ENCODE measurements at places on chromosomes 4 and X. TPM values are rescaled to one million over a fixed set of nuclear protein-coding genes. Genes with fewer than 3 reads are reported as not detected.

DNA sequence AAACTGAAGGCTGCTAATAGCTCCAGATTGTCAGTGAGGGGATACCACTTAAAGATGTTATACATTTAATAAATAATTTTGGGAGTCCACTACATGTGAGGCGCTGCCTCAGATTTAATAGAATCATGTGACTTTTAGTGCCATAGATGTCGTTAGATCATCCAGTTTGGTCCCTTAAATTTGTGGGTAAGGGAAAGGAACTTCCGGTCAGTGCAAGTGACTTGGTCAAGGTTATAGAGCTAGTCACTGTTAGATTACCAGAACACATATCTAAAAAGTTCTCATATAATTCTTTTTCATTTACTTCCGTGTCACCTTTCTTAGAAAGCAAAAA, 529 bp upstream of the UBA6 start:
- DNase-seq, result peak; percentile 15

DNA sequence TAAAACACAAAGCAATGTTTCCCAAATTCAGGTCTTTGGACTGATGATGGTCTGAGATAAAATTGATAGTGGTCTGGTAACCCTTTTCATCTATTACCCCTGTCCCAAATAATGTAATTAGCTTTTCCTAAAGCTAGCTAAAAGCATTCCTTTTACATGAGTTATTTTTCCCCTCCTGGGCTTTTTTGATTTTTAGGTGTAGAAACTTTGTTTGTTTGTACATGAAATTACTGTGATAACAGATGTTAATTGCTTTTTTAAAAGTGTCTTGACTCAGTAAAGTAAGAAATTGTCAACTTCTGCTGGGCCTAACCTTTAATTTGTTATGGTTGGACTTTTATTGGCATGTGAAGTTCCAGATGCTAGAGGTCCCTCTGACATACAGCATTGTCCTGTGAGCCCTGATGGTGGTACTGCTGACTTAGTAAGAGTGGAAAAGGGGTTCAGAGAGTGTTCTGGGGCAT, 145.5 kb downstream of the ARHGAP10 start:
- no peak for DNase-seq

TCEAL6 gene
- 3.0 TPM for total RNA-seq

CENPVL1 gene
- 2.4 TPM for total RNA-seq

DCHS2 gene
- total RNA-seq, result 12.2 TPM

DNA sequence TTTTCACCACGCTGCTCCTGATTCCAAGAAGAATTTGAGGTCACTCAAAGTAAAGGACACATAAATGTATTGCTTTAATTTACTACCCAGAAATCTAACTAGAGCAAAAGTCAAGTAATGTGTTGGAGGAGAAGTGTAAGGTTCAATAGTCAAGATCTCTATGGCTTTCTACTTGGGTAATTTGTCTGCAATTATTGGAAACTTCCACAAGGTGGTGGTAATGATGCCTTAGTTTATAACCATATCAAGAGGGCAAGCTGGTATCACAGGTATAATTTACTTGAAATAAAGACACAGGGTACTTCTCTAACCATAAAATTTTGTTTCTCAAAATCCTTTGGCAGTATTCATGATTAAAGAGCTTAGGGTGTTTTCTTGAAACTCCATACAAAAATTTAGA, 10.2 kb upstream of the GRIA3 start:
- no peak for DNase-seq

FMR1NB gene
- total RNA-seq, result not detected

HSFX1 gene
- total RNA-seq, result 3.0 TPM

GRCh38 chrX:130825525-130825924, 77.5 kb downstream of the ENOX2 start:
- no peak for DNase-seq

PASD1 gene
- not detected for total RNA-seq

- DNase-seq, result no peak
Measured at GRCh38 chr4:62051332-62051731, 851.2 kb downstream of the ADGRL3 start.
